ENCODE measurements at places on chromosomes 5 and 9.

DNA sequence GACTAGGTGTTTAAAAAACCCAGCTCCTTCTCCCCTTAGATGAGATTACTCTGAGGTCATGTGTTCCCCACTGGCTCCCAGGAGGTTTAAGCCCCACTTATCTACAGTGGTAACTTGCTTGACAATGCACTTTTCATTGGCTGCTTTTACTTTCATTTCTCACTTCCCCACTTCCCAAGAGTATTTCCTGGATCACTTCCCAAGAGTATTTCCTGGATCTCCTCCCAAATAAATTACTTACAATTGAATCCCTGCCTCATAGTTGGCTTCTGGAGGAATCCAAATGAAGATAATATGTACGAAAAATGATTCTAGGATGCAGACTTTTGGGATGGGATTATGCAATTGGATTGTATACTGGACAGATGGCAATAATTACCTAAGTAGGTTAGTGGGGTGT lies 47.1 kb upstream of the CHSY3 start:
- DNase-seq = no peak

DNA sequence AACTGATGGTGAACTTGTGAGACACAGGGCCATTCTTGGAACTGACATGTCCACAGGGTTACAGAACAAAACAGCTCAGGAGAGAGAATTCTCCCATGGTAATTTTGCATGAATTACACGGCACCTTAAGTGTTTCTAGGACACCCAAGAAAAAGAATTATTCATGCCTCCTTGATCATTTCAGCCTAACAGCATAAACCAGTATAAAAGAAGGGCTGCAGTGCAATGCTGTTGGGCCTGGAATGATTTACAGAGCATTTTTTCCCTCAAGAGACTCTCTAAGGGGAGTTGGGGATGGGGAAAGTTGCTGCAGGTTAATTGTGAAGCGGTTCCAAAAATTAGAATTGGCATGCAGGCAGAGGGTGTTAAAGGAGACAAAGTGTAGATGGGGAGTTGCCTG lies 136.4 kb upstream of the FBXL7 start:
- DNase-seq = no peak

DNA sequence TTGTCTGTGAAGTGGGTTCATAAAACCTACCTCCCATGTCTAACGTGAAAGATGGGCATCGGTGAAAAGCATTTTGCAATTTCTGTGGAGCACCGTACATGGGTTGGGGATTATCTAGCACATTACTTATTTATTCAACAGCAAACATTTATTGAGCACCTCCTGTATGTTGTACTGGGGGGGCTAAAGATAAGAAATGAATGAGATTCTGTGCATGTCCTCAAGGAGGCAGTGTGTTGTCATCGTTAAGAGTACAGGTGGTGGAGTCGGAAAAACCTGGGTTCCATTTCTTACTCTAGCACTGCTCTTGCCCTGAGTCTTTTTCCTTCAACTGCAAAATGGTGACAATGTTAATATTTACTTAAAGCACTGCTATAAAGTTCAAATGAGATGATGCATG lies 30.4 kb upstream of the DENND1A start:
- DNase-seq = no peak

- DNase-seq = no peak
These were observed 183.4 kb upstream of the NR3C1 start for GRCh38 chr5:143586781-143587362.

DNA sequence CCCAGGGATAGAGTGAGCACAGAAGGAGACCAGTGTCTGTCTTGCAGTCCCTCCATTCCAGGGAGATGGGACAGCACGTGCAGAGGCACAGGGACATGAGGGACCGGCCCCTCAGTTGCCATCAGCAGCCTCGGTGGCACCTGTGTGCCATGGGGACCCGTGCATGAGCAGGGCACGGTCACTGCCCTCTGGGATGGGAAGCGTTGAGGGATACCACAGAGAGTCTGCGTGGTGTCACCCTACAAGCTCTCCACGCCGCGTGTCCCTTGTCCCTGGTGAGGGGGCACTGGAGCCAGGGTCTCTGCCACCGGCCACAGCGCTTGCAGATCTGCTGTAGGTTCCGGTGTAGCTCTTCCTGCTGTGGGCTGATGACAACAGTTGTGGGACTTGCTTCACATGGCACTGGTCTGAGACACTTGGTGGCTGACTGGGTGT lies 108.1 kb downstream of the CACNA1B start:
- DNase-seq = no peak

- DNase-seq = no peak
These were observed 135.8 kb downstream of the DCP2 start for GRCh38 chr5:113112435-113112834.

GRCh38 chr9:108443741-108444140 lies 412.0 kb downstream of the ACTL7B start:
- no peak for DNase-seq

DNA sequence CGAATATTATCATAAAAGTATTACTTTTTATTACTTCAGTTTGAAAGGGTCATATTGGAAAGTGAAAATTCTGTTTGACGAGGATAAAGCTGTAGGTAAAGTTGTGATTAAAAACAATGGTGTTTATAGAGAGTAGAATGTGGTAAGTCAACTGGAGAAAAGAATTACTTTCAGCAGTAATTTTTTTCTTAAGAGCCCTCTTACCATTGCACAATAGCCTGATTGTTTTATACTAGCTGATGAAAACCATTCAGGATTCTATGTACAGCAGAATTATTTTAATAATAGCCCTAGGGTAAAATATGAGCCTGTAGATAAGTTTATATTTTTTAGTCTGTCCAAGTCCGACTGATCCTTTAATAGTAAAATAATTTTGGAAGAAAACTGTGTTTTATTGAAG lies 16.6 kb downstream of the CDC42SE2 start:
- DNase-seq = no peak

- DNase-seq = peak; percentile 10
These were observed 9.0 kb downstream of the ABHD17B start for GRCh38 chr9:71901695-71902597.

- peak; percentile 51 for DNase-seq
These were observed 79.2 kb upstream of the IL7R start for GRCh38 chr5:35777358-35778087.

DNA sequence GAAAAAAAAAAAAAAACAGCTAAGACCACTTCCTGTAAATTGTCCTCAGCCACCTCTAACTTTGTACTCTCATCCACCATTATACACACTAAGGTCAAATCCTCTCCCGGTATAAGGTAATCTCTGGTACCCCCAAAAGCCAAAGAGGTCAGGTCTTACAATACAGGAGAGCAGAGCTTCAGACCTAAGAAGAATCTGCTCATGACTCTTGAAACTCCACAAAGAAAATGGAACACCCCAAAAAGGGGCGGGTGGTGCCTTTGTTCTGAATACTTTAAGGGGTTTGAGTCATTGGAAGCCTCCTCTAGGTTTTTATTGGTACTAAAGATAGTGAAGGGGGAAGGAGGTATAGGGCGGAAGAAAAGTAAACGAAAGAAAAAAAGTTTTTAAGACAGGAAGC lies 69.8 kb downstream of the COL15A1 start:
- DNase-seq = peak; percentile 50

GRCh38 chr5:17106521-17106920 lies 110.9 kb upstream of the BASP1 start:
- no peak for DNase-seq

- no peak for DNase-seq
These were observed 21.0 kb downstream of the PAEP start for GRCh38 chr9:135582541-135582940.

DNA sequence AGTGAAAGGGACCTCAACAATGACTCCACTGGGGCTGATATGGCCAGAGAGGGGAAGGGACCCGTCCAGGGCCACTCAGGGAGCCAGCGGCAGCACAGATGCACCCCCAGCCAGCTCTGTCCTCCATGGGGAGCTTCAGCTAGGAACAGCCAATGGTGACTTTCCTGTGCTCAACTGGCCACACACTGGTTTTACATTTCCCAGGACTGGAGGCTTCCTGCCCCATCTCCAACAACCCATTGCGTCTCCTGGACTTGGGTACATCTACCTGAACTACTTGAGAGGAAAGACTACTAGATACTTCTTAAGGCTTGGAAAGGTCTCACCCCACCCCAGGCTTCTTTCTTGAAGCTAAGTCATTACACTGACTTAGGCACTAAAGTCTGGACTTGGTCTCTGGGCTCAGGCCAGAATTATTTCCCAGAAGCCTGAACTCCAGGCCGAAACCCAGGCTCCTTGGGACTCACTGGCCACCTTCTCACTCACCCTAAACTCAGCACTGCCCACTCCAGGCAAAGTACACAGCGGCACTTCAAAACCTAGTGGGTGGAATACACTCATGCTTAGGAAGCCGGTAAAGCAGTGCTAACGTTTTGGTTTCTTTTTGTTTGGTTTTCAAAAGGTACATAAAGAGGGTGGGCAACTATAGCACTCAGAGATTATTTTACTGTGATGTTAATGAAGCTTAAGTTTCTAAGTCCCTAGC lies 1.5 kb downstream of the IGFBPL1 start:
- DNase-seq = no peak

DNA sequence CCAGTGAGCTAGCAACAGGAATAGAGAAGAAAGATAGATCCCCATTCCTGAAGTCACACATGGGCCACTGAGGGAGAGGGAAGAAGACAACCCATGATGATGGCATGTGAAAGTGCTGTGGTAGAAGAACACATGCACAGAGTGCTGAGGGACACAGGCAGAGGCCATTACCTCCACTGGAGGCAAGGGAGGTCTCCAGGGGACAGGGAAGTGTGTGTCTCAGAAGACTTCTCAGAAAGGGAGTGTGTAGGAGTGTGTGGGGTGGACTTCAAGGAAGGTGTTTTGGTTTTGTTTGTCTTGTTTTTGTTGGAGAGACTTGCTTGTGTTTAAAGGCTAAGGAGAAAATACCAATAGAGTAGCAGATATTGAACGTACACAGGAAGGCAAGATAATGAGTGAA lies 77.0 kb upstream of the SMARCA2 start:
- DNase-seq = no peak

GRCh38 chr9:112811518-112811917 lies 61.0 kb downstream of the SNX30 start:
- no peak for DNase-seq

DNA sequence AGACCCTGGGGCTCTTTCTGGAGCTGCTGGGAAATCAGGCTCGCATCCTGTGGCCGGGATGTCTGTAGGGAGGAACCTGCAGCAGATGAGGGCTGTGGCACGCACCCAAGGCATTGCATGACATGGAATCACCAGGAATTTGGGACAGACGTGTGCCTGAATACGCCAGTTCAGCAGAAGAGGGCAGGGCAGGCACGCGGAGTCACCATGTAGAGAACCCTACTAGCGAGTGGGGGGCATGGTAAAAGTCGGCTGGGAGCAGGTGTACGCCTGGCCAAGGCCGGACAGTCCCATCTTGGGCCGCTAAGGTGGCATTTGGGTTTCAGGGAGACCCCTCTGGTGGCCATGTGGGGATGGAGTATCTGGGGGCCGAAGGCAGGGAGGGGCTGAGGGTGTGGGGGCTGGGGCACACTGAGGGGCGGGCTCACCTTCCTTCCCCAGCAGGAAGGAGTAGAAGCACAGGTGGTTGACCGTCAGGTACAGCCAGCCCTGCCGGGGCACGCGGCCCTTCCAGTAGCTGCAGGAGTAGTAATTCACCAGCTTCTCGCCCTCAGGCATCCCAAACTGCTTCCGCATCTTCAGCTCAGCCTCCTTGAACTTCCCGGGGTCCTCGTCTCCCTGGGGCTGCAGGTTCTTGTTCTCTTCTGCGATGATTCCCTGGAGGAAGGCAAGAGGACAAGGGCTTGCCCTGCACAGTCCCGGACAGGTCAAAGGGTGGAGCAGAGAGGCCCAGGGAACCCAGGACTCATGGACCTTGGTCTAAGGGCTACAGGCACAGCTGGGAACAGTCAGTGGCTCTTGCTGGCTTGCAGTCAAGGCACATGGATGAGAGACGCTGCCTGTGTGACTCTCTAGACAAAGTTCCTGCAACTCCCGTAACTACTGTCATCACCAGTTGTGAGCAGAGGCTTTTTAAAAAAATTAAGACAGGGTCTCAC lies 13.5 kb downstream of the TBC1D9B start:
- no peak for DNase-seq

GRCh38 chr9:20478786-20479185 lies 143.5 kb downstream of the MLLT3 start:
- DNase-seq = no peak

GRCh38 chr9:1386420-1386819 lies 336.3 kb downstream of the DMRT2 start:
- DNase-seq = no peak

GRCh38 chr9:96249746-96250145 lies 52.2 kb downstream of the HSD17B3 start:
- no peak for DNase-seq

- DNase-seq = no peak
These were observed 350.5 kb downstream of the SLIT3 start for GRCh38 chr5:168950241-168950951.

DNA sequence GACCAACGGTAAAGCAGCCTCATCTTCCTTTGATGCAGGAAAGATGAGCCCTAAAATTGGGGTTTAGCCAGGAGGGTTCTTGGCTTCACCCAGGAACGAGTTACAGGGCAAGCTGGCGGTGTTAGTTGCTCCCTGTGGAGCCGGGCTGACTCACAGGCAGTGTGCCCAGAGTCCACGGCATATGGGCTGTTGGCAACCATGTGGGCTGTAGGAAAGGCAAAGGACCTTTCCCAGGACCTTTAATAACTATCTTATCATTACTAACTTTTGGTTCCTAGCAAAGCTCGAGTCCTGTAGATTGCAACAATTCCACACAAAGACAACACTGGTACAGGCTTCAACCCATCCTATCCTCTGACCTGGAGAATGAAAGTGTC lies 29.8 kb upstream of the CLPTM1L start:
- no peak for DNase-seq

GRCh38 chr9:82781921-82782392 lies 281.0 kb downstream of the RASEF start:
- DNase-seq = no peak

DNA sequence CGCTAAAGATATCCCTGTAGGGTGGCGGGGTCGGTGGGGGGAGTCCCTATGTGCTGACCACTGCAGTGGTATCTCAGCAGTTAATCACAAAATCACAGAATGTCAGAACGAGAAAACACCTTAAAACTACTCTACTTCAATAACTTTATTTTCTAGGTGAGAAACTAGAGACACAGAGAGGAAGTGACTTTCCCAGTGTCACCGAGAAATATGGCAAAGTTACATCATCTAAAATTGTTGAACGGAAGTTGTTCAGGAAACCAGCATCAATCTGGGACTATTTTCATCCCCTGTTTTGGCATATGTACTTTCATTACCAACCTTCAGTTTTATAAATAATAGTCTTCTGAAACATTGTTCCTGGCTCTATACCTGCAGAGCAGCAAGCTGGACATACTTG lies 384.0 kb downstream of the SPOCK1 start:
- no peak for DNase-seq

- DNase-seq = no peak
These were observed 32.1 kb downstream of the NIPBL start for GRCh38 chr5:36908544-36909260.
